Iris pigment epithelial cell (primary cell): ENCODE measurements at places on chromosomes 4 and X.

- peak; percentile 23 for DNase-seq
These were observed 1.3 kb downstream of the LCORL start for GRCh38 chr4:18020145-18020670.

- no peak for DNase-seq
These were observed 9.6 kb upstream of the CXCL2 start for GRCh38 chr4:74108457-74109115.

GRCh38 chrX:110180928-110181310 is 137.0 kb downstream of the AMMECR1 start:
- DNase-seq = peak; percentile 50

- no peak for DNase-seq
These were observed 104.6 kb downstream of the PSAPL1 start for GRCh38 chr4:7330031-7330596.

DNA sequence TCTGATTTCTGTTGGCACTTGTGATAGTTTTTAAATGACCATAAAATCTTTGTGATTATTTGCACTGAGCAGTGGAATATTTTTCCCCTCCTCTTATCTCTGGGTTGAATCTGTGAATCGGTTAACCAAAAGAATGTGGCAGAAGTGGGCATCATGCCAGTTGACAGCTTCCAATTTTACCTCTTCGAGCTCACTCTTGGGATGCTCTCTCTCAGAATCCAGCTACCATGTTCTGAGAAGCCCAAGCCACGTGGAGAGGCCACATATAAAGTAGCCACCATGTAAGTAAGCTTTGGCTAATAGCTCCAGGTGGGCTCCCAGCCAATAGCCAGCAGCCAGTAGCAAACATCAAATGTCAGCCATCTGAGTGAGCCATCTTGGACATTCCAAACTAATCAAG is 12.9 kb upstream of the WDR19 start:
- DNase-seq = peak; percentile 9

DNA sequence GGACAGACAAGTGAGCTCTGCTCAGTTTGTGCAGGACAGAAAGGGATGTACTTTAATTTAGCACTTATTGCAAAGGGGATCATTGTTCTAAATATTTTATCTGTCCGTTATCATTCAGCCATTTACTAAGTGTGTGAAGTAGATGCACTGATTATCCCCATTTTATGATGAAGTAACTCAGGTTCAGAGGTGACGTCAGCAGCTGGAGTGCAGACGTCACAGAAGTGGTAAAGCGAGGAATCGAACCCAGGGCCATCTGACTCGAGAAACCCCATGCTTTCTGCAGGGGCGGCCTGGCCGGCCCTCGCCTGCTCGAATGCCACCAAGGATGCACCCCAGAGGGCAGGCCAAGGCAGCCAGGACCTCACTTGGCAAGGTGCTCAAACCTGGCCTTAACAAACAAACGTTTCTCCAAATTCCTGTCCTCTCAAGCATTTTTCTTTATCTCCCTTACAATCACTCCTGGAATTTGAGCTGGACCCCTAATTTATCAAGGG is 75.0 kb downstream of the DCTD start:
- DNase-seq = no peak

DNA sequence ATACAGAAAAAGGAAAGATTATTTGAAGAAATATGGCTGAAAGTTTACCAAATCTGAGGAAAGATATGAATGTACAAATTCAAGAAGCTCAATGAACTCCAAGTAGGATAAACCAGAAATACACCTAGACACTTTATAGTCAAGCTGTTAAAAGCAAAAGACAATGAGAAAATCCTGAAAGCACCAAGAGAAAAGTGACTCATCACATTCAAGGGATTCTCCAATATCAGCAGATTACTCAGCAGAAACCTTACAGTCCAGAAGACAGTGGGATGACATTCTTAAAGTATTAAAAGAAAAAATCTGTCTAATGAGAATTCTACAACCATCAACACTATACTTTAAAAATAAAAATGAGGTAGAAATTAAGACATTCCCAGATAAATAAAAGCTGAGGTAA is 223.8 kb upstream of the ZCCHC13 start:
- peak; percentile 11 for DNase-seq

GRCh38 chr4:8188743-8189550 is 10.1 kb upstream of the SH3TC1 start:
- no peak for DNase-seq

DNA sequence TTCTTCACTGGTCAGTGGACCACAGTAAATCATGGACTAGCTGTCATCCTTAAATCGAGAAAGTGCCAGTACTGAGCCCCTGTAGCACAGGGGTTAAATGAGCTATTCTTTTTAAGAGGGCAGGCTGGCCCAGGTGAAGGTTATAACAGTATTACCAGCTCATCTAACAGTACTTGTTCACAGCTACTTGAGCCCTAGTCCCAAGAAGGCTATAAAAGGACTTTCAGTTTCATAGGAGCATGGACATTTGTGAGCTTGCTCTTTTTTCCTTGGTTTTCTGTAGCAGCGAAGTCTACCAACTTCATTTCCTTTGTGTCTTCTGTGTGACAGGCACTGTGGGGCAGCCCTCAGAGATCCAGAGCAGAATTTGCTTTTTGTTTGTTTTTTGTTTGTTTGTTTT is 61.0 kb downstream of the ARX start:
- DNase-seq = no peak

DNA sequence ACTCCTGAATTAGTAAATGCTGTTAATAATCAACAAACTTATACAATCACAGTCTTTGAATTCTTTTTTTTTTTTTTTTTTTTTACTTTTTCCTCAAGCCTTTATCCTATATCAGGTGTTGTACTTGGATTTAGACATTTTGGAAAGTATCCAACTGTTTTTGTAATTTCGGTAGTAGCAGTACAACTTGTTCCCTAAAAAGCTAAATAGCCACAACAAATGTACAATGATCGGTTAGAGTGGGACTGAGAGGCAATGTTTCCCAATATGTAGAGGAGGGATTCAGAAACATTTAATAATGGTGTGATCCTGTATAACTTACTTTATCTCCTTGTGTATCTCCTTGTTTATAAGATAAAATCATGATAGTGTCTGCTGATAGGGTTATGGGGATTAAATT is 343.1 kb downstream of the GRID2 start:
- DNase-seq = no peak

- peak; percentile 39 for DNase-seq
These were observed 96.5 kb upstream of the KLF3 start for GRCh38 chr4:38567457-38567856.

GRCh38 chrX:99603091-99603814 is 806.8 kb downstream of the PCDH19 start:
- DNase-seq = no peak

DNA sequence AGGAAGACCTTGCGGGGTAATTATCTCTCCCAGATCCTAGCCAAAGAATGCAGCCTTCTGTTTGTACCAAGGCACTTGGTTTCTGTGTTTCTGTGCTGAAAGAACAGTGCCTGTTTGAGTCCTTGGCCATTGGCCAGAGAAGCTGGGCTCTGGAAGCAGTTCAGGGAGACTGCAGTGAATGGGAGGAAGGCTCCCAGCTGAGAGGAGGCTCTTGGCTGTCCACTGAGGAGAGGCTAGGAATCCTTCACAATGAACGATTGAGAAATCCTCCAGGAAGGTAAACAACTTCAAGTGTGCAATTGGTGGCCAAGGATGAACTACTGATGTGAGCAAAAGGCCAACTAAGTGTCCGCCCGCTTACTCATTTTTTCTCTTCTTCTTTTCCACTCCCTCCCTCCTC is 61.3 kb downstream of the HS3ST1 start:
- peak; percentile 23 for DNase-seq

DNA sequence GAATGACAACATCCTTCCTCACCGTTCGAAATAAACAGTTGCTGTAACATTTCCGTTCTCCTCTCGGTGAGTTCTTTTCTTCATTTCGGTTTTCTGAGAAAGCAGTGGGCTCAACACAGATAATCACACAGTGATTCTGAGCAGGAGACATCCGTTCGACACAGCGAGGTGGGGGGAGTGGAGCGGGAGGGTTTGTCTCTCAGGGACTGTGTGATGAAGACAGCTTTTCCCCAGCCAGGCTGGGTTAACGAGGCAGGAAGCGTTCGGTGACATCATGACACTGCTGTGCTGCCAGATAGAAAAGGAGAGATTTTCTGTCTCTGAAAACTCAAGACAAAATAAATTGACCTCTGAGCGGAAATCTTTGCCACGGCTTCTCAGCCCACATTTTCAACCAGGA is 119.3 kb downstream of the CRLF2 start:
- DNase-seq = no peak

- no peak for DNase-seq
These were observed 602.4 kb upstream of the PRKX start for GRCh38 chrX:4315891-4316290.

- no peak for DNase-seq
These were observed 87.9 kb downstream of the ANKRD17 start for GRCh38 chr4:73170518-73171198.

- DNase-seq = peak; percentile 30
These were observed 58.6 kb upstream of the TLL1 start for GRCh38 chr4:165814256-165815020.

DNA sequence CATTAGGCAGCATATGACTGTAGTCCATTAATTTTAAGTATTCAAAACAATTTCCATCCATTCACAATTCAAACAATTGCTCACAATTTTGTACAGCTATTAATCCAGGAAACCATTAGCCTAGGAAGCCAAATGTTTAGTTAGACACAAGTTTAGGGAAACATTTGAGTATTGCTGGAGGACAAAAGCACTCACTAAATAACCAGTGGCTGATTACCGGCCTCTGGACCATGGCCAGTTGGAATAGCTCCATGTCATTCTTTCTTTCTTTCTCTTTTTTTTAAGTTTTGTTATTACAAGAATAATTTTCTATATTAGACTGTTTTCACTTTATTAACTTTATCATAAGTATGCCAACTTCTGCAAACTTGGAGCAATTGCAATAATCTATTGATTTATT is 31.3 kb downstream of the TRIML2 start:
- peak; percentile 1 for DNase-seq

DNA sequence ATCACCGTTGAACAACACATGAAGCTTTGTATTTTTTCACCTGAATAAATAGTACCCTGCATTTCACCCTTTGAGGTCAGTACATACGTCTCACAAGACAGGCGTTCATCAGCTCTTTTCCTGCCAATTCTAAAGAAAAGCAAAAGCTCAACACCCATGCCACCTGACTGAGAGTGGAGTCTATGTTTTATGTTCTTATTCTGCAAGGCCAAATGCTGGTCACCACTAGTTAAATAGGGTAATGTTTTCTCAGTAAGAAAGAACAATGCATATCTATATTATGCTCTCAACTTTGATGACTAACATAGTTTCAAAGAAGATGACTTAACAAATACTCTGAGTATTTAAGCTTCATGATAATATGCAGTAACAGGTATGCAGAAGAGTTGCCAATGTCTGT is 336.3 kb upstream of the BMP3 start:
- no peak for DNase-seq
